ENCODE measurements at places on chromosomes 4 and X.

- no peak for DNase-seq
Measured at GRCh38 chrX:12798601-12799000, 7.4 kb downstream of the PRPS2 start.

DNA sequence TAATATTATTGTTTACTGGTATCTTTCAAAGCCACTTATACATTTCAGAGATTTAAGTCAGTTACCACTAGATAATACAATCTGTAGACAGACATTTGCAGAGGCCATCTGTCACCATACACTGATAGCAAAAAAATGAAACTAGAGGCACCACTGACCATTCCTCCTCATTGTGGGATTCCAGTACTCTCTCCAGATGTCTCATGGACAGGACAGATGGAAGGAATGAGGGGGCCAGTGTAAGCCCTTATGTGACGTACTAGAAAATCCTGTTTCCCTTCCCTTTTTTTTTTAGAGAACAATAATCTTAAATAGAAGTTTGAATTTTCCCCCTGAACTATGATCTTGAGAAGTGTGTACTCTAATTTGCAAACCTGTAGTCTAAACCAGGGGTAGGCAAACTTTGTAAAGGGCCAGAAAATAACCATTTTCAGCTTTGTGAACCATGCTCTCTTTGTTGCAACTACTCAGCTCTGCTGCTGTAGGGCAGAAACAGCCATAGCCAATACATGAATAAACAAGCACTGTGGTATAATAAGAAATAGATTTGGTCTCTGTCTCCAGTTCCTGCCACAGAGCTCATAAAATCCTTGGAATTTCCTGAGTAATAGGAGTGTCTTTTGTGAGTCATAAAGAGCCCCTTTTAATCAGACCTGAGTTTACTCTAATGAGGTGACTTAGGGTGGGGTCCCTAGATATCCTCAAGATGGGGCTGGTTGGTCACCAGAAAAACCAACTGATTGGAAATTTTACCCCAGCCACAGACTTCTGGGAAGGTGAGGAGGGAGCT is 90.4 kb downstream of the MOSPD2 start:
- DNase-seq = no peak

DNA sequence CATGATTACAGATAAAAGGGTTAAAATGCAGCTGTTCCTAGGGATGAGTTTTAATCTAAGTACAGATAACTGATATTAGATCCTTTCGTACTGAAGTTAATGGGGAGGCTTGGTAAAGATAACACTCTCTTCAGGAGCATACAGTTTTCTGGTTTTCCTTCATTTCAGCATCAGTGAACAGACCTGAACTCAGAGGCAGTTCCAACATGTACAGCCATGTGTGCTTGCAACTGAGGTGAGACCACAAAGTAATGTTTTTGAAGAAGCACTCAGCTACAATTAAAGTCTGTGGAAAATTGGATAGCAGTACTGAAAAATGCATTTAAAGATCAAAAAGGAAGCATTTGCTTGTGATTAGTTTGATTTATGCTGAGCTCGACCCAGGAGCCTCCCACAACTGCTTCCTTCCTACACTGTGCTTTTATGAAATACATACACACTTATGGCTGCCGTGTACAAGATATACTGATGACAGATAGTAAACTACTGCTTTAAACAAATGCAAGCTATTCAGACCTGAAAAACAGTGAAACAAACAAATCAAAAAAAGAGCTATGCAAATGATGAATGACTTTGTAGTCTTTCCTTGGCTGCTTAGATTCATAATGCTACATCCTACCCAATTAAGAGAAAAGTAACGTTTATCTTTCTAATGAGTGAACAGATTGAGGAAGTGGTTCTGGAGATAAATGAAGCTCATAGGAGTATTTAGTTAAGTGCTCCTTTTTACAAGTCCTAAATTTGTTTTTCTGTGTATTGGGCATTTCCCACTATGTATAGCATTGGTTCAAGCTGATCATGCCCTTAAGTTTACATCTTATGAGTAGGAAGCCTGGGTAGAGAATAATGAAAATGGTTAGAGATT is 68.4 kb downstream of the PDLIM5 start:
- DNase-seq = no peak

GRCh38 chr4:152106113-152106763 is 345.4 kb upstream of the GATB start:
- no peak for DNase-seq

GRCh38 chr4:98510757-98511517 is 147.5 kb downstream of the TSPAN5 start:
- DNase-seq = no peak

DNA sequence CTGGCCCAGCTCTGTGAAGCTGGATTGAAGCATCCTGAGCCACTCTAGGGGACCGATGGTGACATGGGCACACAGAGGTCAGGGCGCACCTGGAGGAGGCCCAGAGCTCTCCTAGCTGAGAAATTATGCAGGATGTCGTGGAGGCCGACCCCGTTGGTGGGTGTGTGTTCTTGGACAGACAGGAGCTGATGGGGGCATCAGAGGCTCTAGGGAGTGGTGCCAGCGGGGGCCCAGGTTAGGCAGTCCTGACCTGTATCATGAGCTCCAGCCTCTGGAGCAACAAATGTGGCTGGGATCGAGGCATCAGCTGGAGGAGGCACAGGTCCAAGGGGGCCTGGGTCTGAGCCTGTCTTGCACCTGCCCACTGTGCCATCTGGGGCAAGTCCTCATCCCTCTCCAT is 124.6 kb upstream of the PSAPL1 start:
- DNase-seq = no peak

DNA sequence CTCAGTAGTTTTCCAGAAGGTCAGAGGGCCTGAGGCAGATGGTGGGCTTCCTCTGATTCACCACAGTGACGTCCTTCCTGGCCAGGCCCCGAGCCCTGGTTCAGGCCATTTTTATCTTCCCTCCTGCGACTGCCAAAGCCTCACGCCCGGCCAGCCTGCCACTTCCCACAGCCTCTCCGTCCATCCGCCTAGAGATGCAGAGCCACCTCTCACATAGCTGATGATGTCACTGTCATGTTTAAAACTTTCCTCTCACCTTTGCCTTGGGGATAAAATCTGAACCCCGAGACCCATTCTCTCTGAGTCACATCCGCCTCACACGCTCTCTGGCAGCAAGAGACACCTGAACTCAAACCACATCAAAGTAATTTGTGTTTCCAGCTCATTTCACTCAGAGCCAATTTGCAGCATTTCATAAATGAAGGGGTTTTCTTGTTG is 175.3 kb downstream of the QDPR start:
- no peak for DNase-seq

- DNase-seq = no peak
Measured at GRCh38 chrX:86028681-86029080, 18.7 kb downstream of the CHM start.

GRCh38 chrX:58025979-58026378 is 115.7 kb upstream of the ZXDA start:
- DNase-seq = no peak

GRCh38 chr4:20760053-20760452 is 59.8 kb downstream of the PACRGL start:
- no peak for DNase-seq
